ENCODE measurements at places on chromosomes 1 and 21. TPM values are rescaled to one million over a fixed set of nuclear protein-coding genes. Genes with fewer than 3 reads are reported as not detected.

GRCh38 chr1:185281245-185281644 is 35.8 kb downstream of the IVNS1ABP start:
- H3K36me3 ChIP-seq, result no peaks in the 10 kb centered on the region
- H3K27ac ChIP-seq, result no peak overlapping the region
- H3K4me3 ChIP-seq, result no peak overlapping the region

- H3K36me3 ChIP-seq, result no peaks in the 10 kb centered on the region
- no peak overlapping the region for H3K4me3 ChIP-seq
- no peaks in the 10 kb centered on the region for H3K27me3 ChIP-seq
- no peak overlapping the region for H3K27ac ChIP-seq
- H3K4me1 ChIP-seq, result no peaks in the 10 kb centered on the region
These were observed 3.6 kb downstream of the CR1 start for GRCh38 chr1:207499573-207499972.

- no peaks in the 10 kb centered on the region for H3K36me3 ChIP-seq
- H3K4me3 ChIP-seq, result no peak overlapping the region
- H3K4me1 ChIP-seq, result no peaks in the 10 kb centered on the region
- no peak for DNase-seq
- no peak overlapping the region for H3K27ac ChIP-seq
- H3K27me3 ChIP-seq, result no peaks in the 10 kb centered on the region
These were observed 241.2 kb downstream of the ASTN1 start for GRCh38 chr1:176923283-176923682.

GRCh38 chr1:220062629-220063028 is 16.3 kb upstream of the EPRS1 start:
- no peaks in the 10 kb centered on the region for H3K4me1 ChIP-seq
- no peaks in the 10 kb centered on the region for H3K27me3 ChIP-seq
- H3K27ac ChIP-seq, result no peak overlapping the region
- H3K36me3 ChIP-seq, result peaks cover 52% of the 10 kb centered on the region
- DNase-seq, result no peak
- no peak overlapping the region for H3K4me3 ChIP-seq

DNA sequence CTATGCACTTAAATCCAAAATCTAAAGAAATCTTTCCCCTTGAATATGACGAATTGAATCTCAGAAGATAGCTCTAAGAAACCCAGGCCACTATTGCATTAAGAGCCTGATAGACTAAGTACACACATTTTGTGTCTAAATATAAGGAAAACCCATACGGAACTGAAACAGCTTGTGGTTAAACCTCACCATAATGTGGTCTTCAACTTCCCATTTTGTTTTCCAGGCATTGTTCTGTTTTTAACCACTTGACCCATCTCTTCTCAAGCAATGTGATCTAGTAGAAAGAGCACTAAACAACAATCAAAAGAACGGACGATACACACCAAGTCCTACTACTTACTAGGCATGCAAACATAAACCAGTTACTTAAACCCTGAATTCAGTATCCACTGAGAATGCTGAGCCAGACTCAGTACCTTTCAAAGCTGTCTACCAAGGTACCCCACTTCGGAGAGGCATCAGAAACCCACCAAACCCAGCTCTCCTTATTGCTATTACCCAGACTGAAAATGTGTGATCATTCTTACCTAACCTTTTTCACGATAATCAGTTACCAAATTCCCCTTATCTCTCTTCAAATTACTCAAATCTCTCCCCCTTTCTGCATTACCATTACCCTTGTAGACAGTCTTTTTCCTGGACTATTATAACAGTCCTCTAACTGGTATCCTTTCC is 12.8 kb downstream of the OTUD7B start:
- DNase-seq, result peak; percentile 77
- H3K36me3 ChIP-seq, result no peaks in the 10 kb centered on the region
- H3K4me3 ChIP-seq, result no peak overlapping the region
- peaks cover 17% of the 10 kb centered on the region for H3K4me1 ChIP-seq
- H3K27me3 ChIP-seq, result no peaks in the 10 kb centered on the region

DNA sequence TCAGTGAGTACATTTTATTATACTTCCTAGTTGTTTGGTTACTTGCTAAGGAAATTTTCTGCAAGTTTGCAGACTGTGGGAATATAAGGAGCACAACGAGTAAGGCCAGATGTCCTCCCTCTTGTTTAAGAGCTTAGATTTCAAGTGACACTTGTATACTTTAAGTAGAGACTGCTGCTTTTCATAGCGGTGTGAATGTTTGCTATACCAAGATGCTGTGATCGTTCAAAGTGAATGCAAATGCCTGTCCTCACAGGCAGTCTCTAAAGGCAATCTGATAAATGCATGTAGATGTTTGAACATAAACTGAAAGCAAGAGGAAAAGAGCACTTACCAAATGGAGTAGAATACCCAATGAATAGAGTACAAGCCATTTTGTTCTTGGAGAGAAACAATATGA is 226.4 kb downstream of the NRIP1 start:
- no peak overlapping the region for H3K27ac ChIP-seq
- no peaks in the 10 kb centered on the region for H3K27me3 ChIP-seq
- no peaks in the 10 kb centered on the region for H3K4me1 ChIP-seq
- no peak for DNase-seq
- H3K4me3 ChIP-seq, result no peak overlapping the region

Gene GNG4
- total RNA-seq, result not detected

Gene FCGR3B
- not detected for total RNA-seq
